ENCODE measurements at places on chromosomes 6 and 20.

- peak; percentile 94 for DNase-seq
These were observed 201.1 kb downstream of the OGFRL1 start for GRCh38 chr6:71489736-71490135.

DNA sequence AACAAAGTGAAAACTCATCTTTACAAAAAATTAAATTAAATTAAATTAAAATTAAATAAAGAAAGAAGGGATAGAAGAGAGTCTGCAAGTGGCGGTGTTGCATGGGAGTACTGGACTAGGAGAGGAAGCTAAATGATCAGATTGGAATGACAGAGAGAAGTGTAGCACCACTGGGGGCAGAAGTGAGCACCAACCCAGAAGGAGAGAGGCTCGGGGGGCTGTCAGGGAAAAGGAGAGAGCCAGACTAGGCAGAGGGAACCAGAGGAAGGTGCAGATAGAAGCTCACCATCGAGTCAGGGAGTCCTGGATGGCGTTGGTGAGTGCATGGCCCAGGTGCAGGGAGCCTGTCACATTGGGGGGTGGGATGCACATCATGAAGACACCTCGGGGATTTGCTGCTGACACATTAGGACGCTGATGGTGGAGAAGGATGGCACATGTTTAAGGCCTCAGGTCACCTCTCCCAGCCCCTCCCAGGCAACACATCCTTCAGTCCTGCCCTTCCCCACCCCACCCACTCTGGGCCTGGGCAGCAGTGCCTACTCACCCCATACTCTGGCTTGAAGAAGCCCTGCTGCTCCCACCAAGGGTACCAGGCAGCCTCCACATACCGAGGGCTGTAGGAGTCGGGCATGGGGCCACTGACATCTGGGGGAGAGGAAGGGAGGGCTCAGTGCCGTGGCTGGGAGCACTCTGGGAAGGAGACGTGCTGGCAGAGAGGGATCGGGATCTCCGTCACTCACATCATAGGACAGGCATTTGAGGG lies 4.0 kb downstream of the VARS1 start:
- DNase-seq: peak; percentile 45

DNA sequence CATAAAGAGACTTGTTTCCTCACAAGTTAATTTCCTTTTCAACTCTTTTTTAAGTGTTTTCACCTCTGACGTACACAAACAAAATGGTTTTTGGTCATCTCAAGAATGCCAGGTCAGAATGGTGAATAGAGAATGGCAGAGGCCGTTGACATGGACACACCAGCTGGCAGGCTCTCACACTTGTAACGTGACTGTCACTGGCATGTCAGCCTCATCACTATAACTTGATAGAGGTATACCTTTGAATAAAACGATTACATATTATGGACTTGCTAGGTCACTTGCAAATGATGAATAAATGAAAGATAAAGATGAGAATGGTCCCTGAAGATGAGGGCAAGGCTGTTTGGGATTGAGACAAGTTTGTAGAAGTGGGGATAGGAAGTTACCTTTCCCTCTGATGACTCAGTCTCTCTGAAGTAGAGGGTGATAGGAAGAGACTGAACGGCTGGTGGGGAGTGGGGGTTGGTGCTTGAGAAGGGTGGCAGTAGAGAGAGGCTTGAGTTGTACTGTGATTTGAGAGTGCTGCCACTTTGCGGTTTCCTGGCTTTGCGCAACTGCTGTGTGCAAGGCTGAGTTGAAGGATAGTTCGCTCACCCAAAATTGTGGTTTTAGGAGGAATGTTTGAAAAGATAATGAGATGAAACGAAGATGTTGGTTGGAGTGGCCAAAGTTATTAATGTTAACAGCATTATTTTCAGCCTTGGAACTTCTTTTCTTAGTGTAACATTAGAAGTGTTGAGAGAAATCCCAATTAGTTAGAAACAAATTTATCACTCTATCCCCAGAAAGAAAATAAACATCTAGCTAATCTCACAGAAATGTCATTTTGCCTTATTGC lies 30.3 kb downstream of the TBPL1 start:
- peak; percentile 95 for DNase-seq

- DNase-seq: no peak
These were observed 108.5 kb upstream of the PRND start for GRCh38 chr20:4613184-4613583.

GRCh38 chr6:111874025-111874415 lies 768 bp upstream of the FYN start:
- DNase-seq: peak; percentile 53

GRCh38 chr6:50818673-50819072 lies at the start of gene TFAP2B:
Gene TFAP2B (plus strand): TSS chr6:50818871. CDS start chr6:50818892, 21 bp downstream.
- DNase-seq: no peak

DNA sequence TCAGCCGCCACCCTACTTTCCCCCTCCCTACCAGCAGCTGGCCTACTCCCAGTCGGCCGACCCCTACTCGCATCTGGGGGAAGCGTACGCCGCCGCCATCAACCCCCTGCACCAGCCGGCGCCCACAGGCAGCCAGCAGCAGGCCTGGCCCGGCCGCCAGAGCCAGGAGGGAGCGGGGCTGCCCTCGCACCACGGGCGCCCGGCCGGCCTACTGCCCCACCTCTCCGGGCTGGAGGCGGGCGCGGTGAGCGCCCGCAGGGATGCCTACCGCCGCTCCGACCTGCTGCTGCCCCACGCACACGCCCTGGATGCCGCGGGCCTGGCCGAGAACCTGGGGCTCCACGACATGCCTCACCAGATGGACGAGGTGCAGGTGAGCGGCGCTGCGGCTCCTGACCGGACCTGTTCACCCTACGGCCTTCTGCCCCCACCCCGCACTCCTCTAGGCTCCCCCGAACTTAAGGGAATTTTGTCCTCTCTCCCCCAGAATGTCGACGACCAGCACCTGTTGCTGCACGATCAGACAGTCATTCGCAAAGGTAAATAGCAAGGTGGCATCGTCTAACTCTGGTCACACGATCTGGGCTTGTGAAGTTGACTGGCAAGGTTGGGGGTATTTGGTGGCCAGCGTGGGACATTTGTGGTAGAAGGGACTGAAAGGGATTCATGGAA lies 2.3 kb downstream of the TFAP2C start:
- no peak for DNase-seq

GRCh38 chr6:152816055-152816454 lies 65.5 kb downstream of the VIP start:
- DNase-seq: no peak

GRCh38 chr6:159594750-159595117 lies 98.3 kb downstream of the SOD2 start:
- DNase-seq: peak; percentile 87

GRCh38 chr6:42938987-42939809 lies 9.9 kb downstream of the CNPY3 start:
- no peak for DNase-seq

DNA sequence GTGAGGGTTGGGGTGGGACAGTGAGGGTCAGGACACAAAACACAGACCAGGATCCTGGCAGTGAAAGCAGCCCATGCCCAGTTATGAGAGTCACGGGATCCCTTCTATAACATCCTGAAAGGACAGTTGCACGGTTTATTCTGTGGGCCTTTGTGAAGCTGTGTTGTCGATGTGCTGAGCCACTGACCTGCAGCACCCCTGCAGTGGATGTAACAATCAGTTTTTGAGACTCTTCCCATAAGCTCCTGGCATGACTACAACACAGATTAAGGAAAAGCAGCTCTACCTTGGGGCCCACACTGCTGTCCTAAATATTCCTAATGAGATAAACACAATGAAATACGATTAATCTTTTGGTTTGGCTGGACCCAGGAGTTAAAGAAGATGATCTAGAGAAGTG lies 3.7 kb downstream of the PYGB start:
- no peak for DNase-seq

- DNase-seq: no peak
These were observed 8.9 kb upstream of the TCF21 start for GRCh38 chr6:133880006-133880405.

DNA sequence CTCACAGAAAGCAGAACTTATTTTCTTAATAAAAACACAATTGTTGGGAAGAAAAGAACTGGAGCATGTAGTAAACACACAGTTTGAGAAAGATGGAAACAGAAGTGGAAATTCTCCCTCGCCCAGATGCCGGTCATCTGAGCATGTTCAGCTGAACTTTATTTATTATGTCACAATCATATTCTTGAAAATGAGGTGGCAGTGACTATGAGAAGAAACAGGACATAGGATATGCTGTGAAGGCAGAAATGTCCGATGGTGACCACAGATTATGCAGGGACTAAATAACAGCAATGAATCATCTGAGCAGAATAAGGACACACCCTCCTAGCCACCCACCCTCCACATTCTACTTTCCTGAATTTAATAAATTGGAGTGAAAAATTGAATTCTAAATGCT lies 425.3 kb upstream of the NOX3 start:
- peak; percentile 75 for DNase-seq

GRCh38 chr6:122140031-122140430 lies 259.4 kb upstream of the HSF2 start:
- DNase-seq: no peak

DNA sequence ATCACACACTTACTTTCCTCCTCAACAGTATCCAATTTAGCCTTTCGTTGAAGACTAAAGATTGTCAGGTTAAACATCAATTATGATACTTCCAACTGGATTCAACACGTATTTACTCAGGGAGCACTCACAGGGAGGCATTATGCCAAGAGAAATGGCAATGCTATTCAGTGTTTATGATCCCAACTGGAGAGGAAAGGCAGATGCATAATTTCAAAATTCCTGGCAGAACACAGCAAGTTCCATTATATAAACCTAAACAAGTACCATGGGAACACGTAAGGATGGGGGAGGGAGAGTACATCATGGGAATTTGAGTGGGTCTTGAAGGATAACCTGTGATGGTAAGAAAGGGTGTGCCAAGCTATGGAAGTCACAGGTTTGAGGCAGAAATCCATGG lies 112.7 kb downstream of the ISM1 start:
- DNase-seq: no peak

- no peak for DNase-seq
These were observed 55.9 kb downstream of the NINL start for GRCh38 chr20:25529295-25529951.

GRCh38 chr20:41865938-41866337 lies 247.8 kb upstream of the CHD6 start:
- DNase-seq: no peak

GRCh38 chr6:130041594-130041993 lies 23.2 kb downstream of the L3MBTL3 start:
- DNase-seq: no peak

DNA sequence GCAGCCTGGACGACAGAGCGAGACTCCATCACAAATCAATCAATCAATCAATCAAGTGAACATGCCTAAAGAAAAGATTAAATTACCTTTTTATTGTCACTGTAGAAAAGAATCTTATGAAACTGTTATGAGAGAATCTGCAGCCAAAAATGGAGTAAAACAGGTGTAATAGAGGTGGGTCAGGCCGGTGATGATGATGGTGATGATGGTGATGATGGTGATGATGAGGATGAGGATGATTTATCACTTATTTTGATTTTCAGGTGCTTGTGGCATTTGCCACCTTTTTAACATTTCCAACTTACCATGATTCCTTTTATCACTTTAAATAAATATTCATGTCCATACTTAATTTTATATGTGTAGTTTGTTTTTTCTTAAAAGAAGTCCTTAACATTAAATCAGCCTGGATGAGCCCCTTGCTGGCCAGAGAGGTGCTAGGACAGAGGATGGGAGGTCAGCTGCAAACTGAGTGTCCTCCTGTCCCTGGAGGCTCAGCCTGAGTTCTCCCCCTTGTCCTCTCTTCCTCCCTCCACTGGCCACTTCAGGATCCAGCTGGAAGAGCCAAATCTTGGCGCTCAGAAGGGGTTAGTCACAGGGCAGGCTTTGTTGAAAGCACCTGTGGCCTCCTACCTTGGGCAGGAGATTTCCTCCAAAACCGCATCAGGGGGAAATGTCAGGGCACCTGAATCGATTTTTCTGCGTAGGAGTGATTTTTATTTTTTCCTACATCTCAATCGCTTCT lies 32.6 kb downstream of the SLC2A10 start:
- no peak for DNase-seq

DNA sequence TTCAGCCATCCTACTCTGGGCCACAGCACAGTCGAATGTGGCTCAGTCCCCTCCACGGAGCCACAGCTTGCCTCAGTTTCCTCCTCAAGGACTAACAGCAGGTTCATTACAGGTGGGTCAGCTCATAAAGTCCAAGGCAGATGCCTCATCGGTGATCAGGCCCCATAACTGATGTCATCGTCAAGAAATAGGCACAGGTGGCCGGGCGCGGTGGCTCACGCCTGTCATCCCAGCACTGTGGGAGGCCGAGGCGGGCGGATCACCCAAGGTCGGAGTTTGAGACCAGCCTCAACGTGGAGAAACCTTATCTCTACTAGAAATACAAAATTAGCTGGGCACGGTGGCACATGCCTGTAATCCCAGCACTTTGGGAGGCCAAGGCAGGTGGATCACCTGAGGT lies 3.4 kb downstream of the UCKL1 start:
- DNase-seq: no peak

DNA sequence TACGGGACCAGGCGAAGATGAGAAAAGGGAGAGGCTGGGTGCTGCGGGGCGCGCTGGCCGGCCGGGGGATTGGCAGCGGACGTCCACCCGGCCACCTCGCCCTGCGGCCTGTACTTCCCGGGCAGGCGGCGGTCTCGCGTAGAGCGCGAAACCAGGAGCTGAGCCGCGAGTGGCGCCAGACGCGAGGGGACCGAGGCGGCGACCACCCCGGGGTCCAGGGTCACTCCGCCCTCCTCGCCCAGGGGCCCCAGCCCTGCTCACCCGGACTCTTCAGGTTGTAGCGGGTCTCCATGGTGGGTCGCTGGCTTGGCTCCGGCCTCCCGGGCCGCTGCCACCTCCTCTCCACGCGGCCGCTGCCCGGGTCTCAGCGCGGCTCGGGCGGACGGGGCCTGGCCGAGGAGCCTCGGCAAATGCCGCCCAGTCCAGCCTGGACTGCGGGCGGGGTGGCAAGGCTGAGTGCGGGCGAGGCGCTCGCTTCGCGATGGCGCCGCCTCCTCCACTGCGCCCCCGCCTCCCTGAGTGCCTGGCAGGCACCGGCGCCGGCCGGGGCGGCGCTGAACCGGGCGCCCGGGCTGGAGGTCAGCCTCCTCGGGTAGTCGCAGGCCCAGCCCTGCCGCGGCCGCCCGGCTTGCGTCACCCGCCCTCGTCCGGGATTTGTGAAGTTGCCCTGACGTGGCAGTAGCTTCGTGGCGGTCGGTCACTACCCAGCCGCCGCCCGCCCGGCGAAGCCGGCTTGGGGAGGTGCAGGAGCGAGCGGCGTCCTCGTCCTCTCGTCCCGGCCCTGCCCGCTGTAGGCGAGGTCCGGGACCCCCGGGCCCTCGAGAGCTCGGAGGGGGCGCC lies at the start of gene UBE2J1:
UBE2J1 (minus strand) TSS at position 445 of the 840 bp plus-strand sequence; CDS start at position 292, 153 bp downstream.
- DNase-seq: peak; percentile 85

DNA sequence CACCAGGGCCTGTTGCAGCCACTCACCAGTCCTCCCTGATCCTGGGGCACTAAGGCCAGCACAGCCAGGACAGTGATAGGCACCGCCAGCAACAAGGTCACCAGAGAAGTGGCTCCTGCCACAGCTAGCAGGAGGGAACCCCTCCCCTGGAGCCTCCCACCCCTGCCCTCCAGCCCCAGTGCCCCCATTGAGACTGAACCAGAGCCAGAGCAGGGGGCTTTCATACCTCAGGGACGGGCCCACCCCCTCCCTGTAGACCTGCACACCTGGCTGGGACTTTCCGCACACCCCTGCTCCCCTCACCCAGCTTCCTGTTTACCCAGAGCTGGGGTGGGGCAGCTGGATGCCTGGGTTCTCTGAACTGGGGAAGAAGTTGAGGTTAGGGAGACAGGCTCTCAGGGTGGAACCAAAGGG lies at the start of gene LTB:
LTB (minus strand) TSS at position 195 of the 414 bp plus-strand sequence; CDS start at position 188, 7 bp downstream.
- DNase-seq: no peak
